ENCODE measurements at places on chromosomes 12 and 14.

DNA sequence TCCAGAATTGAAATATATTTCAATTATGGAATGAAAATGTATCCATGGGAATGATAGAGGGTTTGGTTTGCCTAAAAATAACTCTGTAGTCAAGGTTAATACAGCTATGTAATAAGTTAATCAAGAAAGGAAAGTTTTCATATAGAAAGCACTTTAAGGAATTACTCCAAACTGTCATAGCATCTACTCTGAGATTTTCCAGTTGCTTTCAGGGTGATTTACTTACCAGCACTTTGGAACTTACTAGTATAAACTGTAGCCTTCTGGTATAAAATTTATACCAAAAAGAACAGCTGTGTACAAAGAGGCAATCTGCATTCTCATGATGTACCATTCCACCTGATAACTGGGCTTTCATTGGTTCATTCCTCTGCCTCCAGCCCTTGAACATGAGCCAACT lies 87.1 kb downstream of the ARF6 start:
- DNase-seq, result no peak

GRCh38 chr14:54574528-54574927 lies 7.6 kb downstream of the SAMD4A start:
- no peak for DNase-seq

DNA sequence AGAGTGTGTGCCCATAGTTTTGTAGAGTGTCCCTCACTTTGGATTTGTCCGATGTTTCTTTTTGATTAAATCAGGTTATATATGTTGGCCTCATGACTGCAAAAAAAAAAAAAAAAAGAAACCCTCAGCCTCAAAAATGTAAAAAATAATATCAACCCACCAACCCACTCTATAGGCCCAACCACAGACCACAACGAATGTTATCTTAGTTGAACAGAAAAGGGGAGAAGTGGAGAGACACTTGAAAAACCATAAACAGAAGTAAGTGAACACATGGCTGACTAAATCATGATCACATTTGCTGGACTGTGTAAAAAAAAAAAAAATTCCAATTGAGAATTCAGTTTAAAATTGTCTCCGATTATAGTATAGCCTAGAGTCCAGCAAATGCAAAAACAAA lies 45.5 kb upstream of the ST8SIA1 start:
- DNase-seq, result no peak

DNA sequence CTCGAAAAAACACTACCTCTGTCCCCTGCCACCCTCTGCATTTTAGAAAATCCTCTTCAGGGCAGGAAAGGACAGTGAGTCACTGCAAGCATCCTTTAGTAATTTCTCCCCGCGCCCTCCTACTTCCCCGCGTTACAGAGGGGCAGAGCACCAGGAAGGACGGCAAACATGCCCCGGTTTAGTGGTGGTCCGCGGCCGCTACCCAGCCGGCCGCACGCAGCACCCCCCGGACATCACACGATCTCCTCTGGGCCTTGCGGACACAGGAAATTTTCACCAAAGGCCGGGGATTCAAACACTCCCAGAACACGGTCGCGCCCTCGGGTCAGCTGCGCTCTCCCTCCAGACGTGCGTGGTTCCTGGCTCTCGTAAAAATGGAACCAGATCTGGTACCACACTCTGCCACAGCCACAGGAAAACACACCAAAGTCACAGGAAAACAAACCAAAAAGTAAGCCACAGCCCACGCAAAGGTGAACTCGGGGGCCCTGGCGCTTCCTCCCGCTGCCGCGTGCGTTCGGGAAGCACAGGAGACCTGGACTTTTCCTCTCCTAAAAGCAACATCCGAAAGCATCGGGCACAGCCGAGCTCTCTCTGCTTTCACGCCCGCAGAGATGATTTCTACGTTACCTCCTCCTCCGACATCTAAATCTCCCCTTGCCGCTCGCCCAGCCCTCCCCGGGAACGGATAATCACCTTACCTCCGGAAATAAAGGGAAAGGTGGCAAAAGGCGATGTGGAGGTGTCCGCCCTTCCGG lies 839 bp downstream of the SLC38A1 start:
- peak; percentile 59 for DNase-seq

- DNase-seq, result peak; percentile 84
Observed at GRCh38 chr12:118359541-118359915, 13.2 kb downstream of the TAOK3 start.

Measured in NB4 (cell line).